Esophagus mucosa (tissue), 1 donor: ENCODE measurements at places on chromosomes 13 and 19. TPM values are rescaled to one million over a fixed set of nuclear protein-coding genes. Genes with fewer than 3 reads are reported as not detected.

Gene MUC16
- 0.56 TPM for total RNA-seq

Gene TINCR
- 29.7 TPM for total RNA-seq

Gene SBSN
- total RNA-seq = 1,433 TPM

DNA sequence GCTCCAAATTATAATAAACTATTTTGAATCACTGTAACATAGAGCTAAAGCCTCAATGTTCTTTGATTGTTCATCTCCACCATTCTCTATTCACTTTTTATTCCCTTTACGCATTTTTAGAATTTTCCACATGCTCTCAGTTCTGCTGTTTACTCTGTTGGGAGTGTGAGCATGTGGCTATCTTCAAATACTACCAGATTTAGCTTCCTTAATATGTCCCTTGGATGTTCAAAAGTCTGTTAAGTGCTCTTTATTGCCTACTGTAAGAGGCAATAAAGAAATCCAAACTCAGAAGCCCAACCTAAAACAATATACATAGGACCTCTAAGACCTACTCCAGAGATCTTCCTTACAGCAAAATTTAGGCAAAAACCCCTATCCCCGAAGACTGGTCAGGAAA, 34.5 kb downstream of the MTMR6 start:
- ATAC-seq = no peak

GRCh38 chr13:106186366-106187030, 349.0 kb downstream of the EFNB2 start:
- ATAC-seq = no peak

GRCh38 chr19:45677351-45678230, 9.6 kb downstream of the GIPR start:
- ATAC-seq = peak; percentile 76

DNA sequence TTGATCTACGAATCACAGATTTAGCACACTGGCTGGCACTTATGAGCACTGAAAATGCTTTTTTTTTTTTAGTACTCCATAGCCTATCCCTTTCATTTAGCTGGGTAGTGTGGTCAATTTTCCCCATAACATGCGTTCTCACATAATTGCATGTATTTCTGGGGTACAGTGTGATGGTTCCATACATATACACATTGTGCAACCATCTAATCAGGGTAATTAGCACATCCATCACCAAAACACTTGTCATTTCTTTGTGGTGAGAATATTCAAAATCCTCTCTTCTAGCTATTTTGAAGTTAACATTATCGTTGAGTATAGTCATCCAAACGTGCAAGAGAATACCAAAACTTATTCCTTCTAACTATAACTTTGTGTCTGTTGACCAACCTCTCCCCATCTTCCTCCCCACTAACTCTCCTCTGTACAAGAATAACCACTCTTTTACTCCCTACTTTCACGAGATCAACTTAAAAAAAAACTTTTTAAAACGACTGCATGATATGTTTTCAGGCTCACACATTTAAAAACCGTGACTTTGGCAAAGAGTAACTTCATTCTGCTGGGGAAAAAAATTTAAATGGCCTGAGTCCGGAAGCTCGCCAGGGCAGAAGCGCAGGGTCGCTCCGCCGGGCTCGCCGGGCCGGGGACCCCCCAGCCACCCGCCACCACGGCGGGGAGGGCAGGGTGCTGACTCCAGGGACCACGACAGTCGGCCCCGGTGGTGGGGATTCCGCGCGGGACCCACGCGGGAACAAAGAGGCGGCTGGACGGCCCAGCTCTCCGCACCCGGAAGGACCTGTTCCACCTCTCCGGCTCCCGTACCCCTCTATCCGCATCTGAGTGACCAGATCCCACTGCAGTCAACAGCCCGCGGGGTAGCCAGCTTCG, 868 bp upstream of the UBAC2 start:
- ATAC-seq = peak; percentile 24

DNA sequence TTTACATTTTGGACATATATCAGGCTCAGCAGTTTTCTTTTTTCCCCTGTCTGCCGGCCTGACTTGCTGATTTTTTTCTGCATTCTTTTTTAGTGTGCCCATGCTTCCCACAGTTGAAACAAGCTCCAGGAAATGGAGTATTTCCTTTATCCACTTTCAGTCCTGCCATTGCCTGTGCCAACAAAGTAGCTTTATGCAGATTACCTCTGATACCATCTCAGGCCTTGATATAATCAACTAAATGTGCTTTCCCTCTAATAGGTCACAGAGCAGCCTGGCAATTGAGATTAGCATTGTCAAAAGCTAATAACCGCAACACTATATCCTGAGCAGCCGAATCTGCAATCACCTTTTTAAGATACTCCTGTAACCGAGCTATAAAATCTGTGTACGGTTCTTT, 9.2 kb downstream of the MRPS12 start:
- ATAC-seq = no peak

DNA sequence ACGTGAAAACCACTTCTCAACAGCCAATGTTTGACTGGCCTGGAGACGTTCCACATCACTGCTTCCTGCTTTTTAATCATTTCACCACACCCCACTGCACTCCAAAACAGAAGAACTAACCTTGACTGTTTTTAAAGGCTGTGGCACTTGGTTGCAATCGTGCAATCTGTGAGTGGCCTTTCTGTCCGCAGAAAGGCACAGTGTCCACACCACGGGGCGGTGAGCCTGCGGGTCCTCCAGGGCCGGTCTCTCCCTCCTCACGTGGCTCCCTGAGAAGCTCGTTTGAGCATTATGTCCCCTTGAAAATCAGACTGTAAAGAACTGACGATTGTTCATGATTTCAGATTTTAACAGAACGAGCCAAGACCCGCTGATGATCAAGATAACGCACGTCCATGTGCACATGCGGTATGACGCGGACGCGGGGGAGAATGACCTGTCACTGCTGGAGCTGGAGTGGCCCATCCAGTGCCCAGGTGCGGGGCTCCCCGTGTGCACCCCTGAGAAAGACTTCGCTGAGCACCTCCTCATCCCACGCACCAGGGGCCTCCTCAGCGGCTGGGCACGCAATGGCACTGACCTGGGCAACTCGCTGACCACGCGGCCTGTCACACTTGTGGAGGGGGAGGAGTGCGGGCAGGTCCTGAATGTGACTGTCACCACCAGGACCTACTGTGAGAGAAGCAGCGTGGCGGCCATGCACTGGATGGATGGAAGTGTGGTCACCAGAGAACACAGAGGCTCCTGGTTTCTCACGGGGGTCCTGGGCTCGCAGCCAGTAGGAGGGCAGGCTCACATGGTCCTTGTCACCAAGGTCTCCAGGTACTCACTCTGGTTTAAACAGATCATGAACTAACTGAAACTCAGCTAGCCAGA, 13.0 kb downstream of the PROZ start:
- no peak for ATAC-seq
